Bronchial smooth muscle cell (primary cell): ENCODE measurements at places on chromosomes 1 and 21. TPM values are rescaled to one million over a fixed set of nuclear protein-coding genes. Genes with fewer than 3 reads are reported as not detected.

Gene DESI2
- 24.3 and 27.7 TPM in 2 replicates for total RNA-seq

Gene ERICH3
- total RNA-seq: under 0.01 TPM in 2 replicates

Gene LAPTM5
- under 0.01 TPM in 2 replicates for total RNA-seq

Gene DNAJC6
- 0.09 and 0.16 TPM in 2 replicates for total RNA-seq
